ENCODE measurements at places on chromosomes 7 and 10.

- DNase-seq = no peak
Observed at GRCh38 chr7:115869190-115869589, 161.4 kb downstream of the TFEC start.

GRCh38 chr10:77889277-77889903 lies 37.2 kb downstream of the DLG5 start:
- peak; percentile 65 for DNase-seq

DNA sequence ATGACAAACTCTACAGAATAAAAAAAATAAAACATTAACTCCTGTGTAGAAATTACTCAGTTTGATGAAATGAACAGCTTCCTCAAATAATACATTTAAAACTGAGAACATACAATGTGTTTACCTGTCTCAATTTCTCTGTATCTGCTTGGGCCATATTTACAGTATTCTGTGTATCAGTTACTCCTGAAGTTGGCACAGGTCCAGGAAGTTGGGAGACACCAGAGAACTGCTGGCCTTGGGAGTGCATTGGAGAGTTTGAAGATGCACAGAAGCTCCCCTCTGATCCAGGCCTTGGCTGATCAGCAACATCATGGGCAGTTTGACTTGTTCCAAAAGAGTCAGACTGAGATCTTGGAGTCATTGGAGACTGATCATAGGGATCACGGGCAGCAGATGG lies 155.1 kb downstream of the GALNT11 start:
- DNase-seq = no peak

DNA sequence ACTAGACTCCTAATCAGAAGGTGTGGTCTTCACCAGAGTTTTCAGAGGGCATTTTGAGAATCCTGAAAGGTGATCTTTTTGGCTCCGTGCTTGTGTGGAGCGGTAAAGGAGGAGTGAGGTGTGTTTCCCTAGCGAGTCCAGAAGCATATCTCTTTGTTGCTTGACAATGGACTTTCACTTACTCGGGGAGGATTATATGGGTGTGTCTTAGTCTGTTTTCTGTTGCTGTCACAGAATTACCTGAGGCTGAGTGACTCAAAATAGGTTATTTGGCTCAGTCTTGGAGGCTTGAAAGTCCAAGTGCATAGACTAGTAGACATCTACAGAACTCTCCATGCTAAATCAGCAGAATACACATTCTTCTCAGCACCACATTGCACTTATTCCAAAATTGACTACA lies 57.9 kb downstream of the AKR1C4 start:
- DNase-seq = no peak

GRCh38 chr10:117631276-117632145 lies 89.0 kb downstream of the EMX2 start:
- DNase-seq = no peak

DNA sequence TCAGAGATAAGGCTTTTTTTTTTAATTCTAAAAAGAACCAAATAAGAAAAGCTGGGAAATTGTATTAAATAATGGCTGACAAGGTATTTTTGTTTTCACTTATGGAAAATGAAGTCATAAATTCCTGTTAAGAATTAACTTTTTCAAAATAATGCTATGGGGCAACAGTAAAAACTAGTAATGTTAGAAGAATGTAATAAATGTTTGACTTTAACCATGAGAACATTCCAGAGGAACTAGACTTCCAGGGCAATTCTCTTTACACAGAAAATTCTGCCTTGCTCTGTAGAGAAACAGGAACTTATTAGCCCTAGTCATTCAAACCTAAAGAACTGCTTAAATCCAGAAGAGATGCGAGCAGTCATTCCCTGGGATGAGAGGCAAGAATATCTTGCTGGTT lies 571.1 kb downstream of the IPMK start:
- DNase-seq = no peak
